ENCODE measurements at places on chromosomes 16 and 17. TPM values are rescaled to one million over a fixed set of nuclear protein-coding genes. Genes with fewer than 3 reads are reported as not detected.

The CAPNS2 gene
- total RNA-seq = 0.37 TPM

The EPN2 gene
- 54.7 TPM for total RNA-seq

The KRTAP1-1 gene
- not detected for total RNA-seq

The ODAD4 gene
- 1.9 TPM for total RNA-seq

The RNF222 gene
- not detected for total RNA-seq

The ADGRG3 gene
- total RNA-seq = not detected

The YBX2 gene
- 0.40 TPM for total RNA-seq

The ARHGAP44 gene
- 4.9 TPM for total RNA-seq

The ORC6 gene
- total RNA-seq = 8.8 TPM

The ANKFN1 gene
- total RNA-seq = not detected

The MYH3 gene
- 3.2 TPM for total RNA-seq

The OR3A2 gene
- not detected for total RNA-seq

The USP7 gene
- total RNA-seq = 81.6 TPM

The CFAP97D1 gene
- not detected for total RNA-seq

The SLC25A39 gene
- 109 TPM for total RNA-seq

The CBX1 gene
- 76.5 TPM for total RNA-seq
